Spinal cord (tissue), 10 donors: ENCODE measurements at places on chromosomes 3 and 15.

- no peak overlapping the region for H3K4me3 ChIP-seq
- H3K4me1 ChIP-seq = peaks cover 10% of the 10 kb centered on the region
- no peaks in the 10 kb centered on the region for H3K27me3 ChIP-seq
- H3K27ac ChIP-seq = no peak overlapping the region
Observed at GRCh38 chr15:100718075-100718980, 115.9 kb downstream of the ASB7 start.

- peaks cover 20% of the 10 kb centered on the region for H3K4me1 ChIP-seq
- DNase-seq = peak; percentile 93
- H3K4me3 ChIP-seq = no peak overlapping the region
- peak overlapping the region; percentile 29 for H3K27ac ChIP-seq
Observed at GRCh38 chr3:43153216-43154083, 47.6 kb upstream of the POMGNT2 start.

- no peak for DNase-seq
- no peak overlapping the region for H3K4me3 ChIP-seq
- H3K27ac ChIP-seq = no peak overlapping the region
- H3K27me3 ChIP-seq = peaks cover under 1% of the 10 kb centered on the region
Observed at GRCh38 chr3:24513463-24513862, 18.8 kb upstream of the THRB start.

DNA sequence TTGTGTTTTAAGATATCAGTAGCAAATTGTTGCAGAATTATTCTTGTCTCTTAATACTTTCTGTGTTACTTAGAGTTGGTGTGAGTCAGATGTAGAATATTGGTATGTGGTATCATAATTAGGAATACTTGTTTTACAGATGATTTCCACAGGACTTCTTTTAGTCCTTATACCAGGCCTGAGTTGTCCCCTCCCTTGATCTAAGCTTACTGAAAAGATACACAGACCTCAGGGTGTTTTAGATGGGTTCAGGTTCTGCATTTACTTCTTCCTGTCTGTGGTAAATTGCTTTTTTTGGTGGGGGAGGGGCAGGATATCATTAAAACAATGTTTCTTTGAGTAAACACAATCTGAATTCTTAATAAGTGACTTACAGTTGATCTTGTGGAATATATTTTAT, 14.2 kb downstream of the DZIP3 start:
- no peak for DNase-seq
- no peak overlapping the region for H3K27ac ChIP-seq
- peaks cover under 1% of the 10 kb centered on the region for H3K36me3 ChIP-seq
- no peaks in the 10 kb centered on the region for H3K27me3 ChIP-seq
- no peak overlapping the region for H3K4me3 ChIP-seq

DNA sequence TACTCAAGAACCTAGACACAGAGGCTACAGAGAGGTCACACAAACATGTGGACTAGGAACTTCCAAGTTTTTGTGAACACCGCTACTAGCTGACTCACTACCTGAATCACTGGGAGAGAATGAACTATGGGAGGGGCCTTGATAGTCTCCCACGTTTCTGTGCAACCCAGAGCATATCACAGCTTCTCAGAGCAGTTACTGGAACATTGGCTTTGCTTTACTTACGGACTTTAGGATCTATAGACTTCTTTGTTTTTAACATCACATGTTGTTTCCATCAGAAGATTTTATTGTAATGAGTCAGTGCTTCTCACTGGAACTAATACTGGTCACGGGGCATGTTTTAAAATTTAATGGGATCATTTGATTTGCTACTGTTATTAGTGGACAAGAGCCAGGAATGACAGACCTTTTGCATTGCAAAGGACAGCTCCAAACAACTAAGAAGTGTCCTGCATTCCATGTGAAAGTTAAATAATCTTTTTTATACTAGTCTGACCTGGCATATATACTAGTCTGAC, 35.6 kb downstream of the RTP4 start:
- no peaks in the 10 kb centered on the region for H3K36me3 ChIP-seq
- no peak overlapping the region for H3K27ac ChIP-seq
- H3K4me1 ChIP-seq = no peaks in the 10 kb centered on the region
- H3K27me3 ChIP-seq = no peaks in the 10 kb centered on the region

- DNase-seq = no peak
- H3K27ac ChIP-seq = no peak overlapping the region
- H3K4me3 ChIP-seq = no peak overlapping the region
- H3K27me3 ChIP-seq = no peaks in the 10 kb centered on the region
Observed at GRCh38 chr15:89971592-89971997, 29.5 kb upstream of the ZNF710 start.

DNA sequence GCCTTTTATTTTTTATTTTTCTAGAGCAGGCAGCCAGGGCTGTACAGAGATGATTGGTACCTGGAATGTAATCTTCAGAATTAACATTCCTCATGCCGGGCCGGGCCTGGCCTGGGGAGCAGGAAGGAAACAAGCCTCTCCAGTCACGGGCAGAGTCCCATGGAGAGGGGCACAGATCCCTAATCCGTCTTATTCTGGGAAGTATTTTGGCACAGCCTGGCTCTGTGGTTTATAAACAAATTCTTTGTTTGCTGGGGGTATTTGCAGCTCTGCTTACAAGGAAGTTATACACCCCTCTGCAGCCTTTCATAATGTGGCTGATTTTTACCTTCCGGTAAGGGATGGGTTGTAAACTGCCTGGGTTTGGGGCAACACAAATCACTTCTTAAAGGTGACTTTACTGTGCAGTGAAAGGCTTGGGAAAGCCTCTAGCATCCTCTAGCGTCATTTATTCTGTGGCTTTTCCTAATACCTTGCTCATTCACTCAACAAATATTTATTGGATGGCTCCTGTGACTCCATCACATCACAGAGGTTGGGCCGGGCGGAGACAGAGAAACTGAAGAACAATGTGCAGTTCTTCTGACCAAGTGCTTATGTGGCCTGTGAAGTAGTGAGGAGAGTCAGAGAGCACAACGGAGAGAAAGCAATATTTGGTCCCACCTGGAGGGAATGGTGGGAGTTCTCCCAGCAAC, 2.7 kb downstream of the SLC6A20 start:
- no peak for DNase-seq
- H3K4me3 ChIP-seq = no peak overlapping the region
- peaks cover 15% of the 10 kb centered on the region for H3K4me1 ChIP-seq
- no peaks in the 10 kb centered on the region for H3K36me3 ChIP-seq
- H3K27ac ChIP-seq = no peak overlapping the region

GRCh38 chr3:160653512-160653911, 23.4 kb upstream of the ARL14 start:
- H3K4me1 ChIP-seq = no peaks in the 10 kb centered on the region
- DNase-seq = no peak
- no peak overlapping the region for H3K27ac ChIP-seq
- no peaks in the 10 kb centered on the region for H3K27me3 ChIP-seq
- H3K36me3 ChIP-seq = no peaks in the 10 kb centered on the region

DNA sequence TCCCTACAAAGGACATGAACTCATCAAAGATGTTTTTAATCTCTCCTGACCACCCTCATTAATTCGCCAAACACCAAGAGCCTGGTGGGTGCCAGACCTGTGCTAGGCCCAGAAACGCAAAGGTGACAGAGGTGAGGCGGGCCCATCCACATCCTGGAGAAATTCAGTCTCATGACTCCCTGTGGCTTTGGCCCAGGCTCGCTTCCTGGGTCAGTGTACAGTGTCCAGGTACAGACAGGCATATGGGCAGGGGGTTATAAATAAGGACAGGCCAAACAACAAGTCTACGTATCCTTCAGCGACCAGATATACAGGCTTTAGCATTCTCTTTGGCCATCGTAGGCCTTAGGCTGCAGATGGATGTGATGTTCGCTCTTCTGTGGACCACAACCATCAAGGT, 945 bp upstream of the PLA2G4F start:
- no peak overlapping the region for H3K4me3 ChIP-seq

GRCh38 chr3:13110678-13111116, 37.5 kb upstream of the IQSEC1 start:
- no peak for DNase-seq
- no peaks in the 10 kb centered on the region for H3K27me3 ChIP-seq
- no peaks in the 10 kb centered on the region for H3K36me3 ChIP-seq
- H3K4me1 ChIP-seq = peaks cover 21% of the 10 kb centered on the region

DNA sequence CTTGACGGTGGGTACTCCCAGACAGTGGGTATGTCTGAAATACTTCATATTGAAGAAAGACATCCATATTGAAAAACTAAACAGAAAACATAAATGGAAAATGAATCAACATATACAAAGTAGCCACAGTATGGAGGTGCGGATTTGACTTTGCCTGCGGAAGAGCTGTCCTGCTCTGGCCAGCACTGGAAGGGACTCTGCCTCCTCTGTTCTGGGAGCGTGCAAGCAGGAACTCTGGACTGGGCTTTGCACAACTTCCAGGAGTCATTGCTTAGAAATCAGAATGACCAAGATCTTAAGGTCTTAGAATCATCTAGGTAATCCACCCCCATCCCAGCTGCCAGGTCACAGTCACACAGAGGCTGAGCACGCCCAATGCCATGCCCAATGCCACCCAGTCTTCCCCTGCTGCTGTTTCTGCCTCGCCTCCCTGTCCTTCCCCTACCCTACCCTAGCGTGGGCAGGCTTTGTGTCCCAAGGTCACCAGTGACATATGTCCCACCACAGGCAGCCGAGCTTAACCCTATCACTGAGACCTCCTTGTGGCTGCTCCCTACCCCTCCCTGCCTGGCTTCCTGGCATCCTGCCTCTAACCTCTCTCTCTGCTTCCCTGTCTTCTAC, 36.3 kb downstream of the CDC25A start:
- peaks cover 11% of the 10 kb centered on the region for H3K4me1 ChIP-seq
- DNase-seq = no peak
- peaks cover 2% of the 10 kb centered on the region for H3K36me3 ChIP-seq
- H3K27ac ChIP-seq = no peak overlapping the region
- no peak overlapping the region for H3K4me3 ChIP-seq

DNA sequence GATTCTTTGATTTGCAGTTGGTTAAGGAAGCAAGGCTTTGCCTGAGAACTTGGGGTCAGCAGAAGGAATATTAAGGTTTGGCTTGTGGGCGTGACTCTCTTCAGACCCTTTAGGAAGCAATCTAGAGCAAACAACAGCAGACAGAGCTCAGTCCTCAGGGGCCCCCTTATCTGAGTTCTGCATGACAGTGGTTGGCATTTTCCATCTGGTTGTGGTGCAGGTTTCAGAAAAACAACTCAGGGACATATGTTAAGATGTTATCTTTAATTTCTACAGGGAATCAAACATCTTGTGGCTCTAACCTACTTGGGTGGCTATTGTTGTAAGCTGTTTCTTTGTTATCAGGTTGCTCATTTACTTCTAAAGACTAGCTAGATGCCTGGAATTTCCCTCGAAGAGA, 141.4 kb downstream of the VPS8 start:
- H3K27ac ChIP-seq = no peak overlapping the region
- DNase-seq = no peak
- no peak overlapping the region for H3K4me3 ChIP-seq
- no peaks in the 10 kb centered on the region for H3K4me1 ChIP-seq
- H3K36me3 ChIP-seq = peaks cover 2% of the 10 kb centered on the region
